GM12878 (cell line): ENCODE measurements at places on chromosomes 12 and 14.
A peak's percentile ranks its signal among the peaks of the same experiment; 100 is the strongest.

DNA sequence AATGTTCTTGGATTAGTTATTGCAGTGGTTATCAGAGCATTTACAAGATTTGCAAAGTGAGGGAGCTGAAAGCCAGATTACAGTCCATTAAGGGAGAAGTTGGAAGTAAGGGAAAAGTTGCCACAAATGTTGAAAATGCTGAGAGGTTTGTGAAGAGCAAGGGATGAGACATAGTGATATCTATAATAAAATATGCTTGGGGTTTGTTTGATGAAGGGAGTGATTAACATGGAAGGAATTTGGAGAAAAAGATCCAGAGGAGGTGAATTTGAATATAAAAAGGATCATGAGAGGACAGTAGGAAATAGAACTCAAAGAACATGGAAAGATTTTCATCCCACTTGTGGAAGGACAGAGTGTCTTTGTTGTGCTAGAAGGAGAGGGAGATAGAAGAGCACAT, 19.3 kb upstream of the CCER1 start:
- no peaks in the 10 kb centered on the region for H3K27me3 ChIP-seq
- H3K36me3 ChIP-seq: no peaks in the 10 kb centered on the region
- DNase-seq: no peak
- no peak overlapping the region for H3K27ac ChIP-seq
- H3K4me3 ChIP-seq: no peak overlapping the region

DNA sequence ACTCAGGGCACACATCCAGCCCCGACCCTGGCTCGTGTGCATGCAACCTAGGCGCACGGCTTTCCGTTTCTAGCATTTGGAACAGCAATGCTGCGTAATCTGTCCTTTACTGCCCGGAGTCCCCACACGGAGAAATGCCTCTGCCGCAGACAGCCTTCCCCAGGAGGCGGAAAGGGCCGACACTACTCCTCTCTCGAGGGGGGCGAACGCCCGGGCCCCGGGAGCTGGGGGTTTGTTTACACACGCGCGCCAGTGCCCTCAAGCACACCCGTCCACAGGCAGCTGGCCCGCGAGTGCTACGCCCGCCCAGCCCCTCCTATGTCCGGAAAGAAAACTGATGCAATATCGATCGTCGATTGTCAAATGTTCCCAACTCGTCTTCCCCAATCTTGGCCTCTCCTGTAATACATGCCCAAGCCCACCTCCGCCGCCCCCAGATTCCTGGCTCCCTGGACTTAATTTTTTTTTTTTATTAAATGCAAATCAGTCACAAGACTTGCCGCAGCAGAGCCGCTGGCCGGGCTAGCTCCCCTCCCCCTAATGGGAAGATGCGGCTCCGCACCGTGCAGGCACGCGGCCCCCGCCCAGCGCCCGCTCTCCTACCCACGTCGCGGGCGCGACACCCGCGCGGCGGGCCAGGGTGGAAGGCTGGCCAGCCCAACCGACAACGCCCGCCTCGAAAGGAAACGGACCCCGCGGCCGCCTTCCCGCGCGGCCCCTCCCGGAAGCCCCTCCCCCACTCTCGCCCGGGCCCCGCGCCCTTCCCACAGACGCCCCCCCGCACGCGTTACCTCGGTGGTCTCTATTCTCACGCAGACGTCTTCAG, 642 bp downstream of the SLC38A2 start:
- H3K27ac ChIP-seq: peak overlapping the region; percentile 85
- H3K36me3 ChIP-seq: peaks cover 25% of the 10 kb centered on the region
- DNase-seq: no peak
- H3K4me3 ChIP-seq: peak overlapping the region; percentile 75

- no peaks in the 10 kb centered on the region for H3K4me1 ChIP-seq
- H3K27me3 ChIP-seq: no peaks in the 10 kb centered on the region
- H3K4me3 ChIP-seq: no peak overlapping the region
- DNase-seq: no peak
- H3K27ac ChIP-seq: no peak overlapping the region
- H3K36me3 ChIP-seq: no peaks in the 10 kb centered on the region
Measured at GRCh38 chr12:90167518-90168208, 459.0 kb upstream of the ATP2B1 start.

GRCh38 chr14:81519200-81520011, 14.2 kb downstream of the SEL1L start:
- H3K4me3 ChIP-seq: no peak overlapping the region
- peak; percentile 31 for DNase-seq
- no peaks in the 10 kb centered on the region for H3K27me3 ChIP-seq
- H3K4me1 ChIP-seq: no peaks in the 10 kb centered on the region
- peaks cover 26% of the 10 kb centered on the region for H3K36me3 ChIP-seq

DNA sequence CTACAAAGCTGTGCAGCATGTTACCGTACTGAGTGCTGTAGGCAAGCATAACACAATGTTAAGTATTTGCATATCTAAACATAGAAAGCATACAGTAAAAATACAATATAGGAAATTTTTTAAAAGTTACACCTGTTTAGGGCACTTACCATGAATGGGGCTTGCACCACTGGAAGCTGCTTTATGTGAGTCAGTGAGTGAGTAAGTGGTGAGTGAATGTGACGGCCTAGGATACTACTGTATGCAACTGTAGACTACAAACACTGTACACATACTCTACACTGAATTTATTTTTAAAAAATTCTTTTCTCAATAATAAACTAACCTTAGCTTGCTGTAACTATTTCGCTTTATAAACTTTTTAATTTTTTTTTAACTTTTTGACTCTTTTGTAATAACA, 82.1 kb upstream of the FSCB start:
- H3K36me3 ChIP-seq: no peaks in the 10 kb centered on the region
- H3K4me1 ChIP-seq: no peaks in the 10 kb centered on the region
- DNase-seq: no peak
- no peak overlapping the region for H3K4me3 ChIP-seq
- no peaks in the 10 kb centered on the region for H3K27me3 ChIP-seq
- H3K27ac ChIP-seq: no peak overlapping the region

DNA sequence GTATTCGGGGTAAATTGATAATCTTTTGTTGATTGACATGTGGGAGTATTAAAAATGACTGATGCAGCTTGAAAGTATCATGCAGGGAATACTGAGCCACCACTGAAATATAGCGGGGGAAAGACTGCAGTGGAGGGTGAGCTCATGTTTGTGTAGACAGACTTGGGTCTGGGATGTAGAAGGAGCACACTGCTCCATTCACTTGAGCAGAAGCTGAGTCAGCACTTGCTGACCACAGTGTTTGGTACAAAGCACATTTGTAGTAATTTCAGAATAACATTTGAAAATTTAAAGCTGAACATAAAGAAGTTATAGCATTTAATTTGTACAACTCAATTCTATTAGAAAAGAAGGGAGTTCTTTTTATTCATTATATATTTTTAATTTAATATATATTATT, 304.3 kb upstream of the PRICKLE1 start:
- H3K27me3 ChIP-seq: no peaks in the 10 kb centered on the region
- no peak for DNase-seq
- no peaks in the 10 kb centered on the region for H3K4me1 ChIP-seq
- no peak overlapping the region for H3K27ac ChIP-seq

DNA sequence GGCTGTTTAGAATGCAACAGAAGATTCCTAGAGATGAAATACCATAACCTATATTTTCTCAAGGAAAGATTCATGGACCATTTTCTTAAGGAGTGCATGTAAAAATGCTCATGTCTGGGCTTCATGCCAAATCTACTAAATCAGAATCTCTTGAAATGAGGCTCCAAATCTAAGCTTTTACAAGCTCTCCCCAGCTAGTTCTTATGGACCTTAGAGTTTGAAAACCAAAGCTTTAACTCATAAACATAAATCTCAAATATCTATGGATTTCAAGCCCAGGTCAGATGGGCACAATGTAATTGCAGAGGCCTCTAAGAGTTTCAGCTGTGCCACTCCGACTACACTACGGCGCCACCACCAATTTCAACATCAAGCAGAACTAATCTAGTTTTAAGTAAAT, 117.3 kb upstream of the CAND1 start:
- H3K4me3 ChIP-seq: no peak overlapping the region
- no peaks in the 10 kb centered on the region for H3K36me3 ChIP-seq
- no peaks in the 10 kb centered on the region for H3K4me1 ChIP-seq
- H3K27ac ChIP-seq: no peak overlapping the region

DNA sequence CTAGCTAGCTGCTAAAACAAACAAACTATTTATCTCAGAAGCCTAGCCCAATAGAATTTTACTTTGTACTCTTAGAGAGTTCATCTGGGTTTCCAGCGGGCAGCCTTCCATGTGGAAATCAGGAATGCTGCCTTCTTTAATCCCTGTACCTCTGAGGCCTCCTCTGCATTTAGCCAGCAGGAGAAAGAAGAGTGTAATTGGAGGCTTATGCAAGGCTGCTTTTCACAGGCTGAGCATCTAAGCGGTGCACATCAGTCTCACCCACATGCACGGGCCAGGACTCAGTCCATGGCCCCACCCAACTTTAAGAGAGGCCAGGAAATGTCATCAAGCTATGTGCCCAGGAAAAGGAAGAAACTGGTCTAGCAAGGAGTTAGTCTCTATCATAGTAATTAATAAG, 14.0 kb upstream of the PTGDR start:
- H3K27ac ChIP-seq: no peak overlapping the region
- no peaks in the 10 kb centered on the region; the same call in 1 of the 2 replicates for H3K27me3 ChIP-seq
- H3K4me3 ChIP-seq: no peak overlapping the region
- no peaks in the 10 kb centered on the region for H3K4me1 ChIP-seq
- no peak for DNase-seq
- H3K36me3 ChIP-seq: no peaks in the 10 kb centered on the region

DNA sequence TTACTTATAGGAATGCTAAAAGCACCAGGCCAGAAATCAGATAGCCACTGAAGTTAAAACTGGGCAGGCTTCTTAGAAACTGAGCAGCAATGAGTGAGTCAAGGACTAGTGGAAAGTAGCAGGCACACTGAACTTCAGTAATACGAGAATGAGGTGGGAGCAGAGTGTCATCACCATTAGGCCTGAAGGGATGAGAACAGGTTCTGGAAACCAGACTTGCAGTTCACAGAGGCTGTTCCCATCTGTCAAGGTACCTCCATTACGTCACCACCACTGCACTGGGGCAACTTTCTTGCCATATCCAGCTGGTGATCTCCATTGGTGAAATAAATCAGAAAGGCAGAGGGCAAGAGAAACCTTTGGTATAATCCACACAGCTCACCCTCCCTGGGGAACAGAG, 15.6 kb downstream of the ZNF10 start:
- DNase-seq: no peak
- H3K36me3 ChIP-seq: no peaks in the 10 kb centered on the region
- H3K27me3 ChIP-seq: no peaks in the 10 kb centered on the region
- no peak overlapping the region for H3K4me3 ChIP-seq
- H3K4me1 ChIP-seq: no peaks in the 10 kb centered on the region
- H3K27ac ChIP-seq: no peak overlapping the region

- no peak overlapping the region for H3K4me3 ChIP-seq
- DNase-seq: no peak
- peaks cover 5% of the 10 kb centered on the region; the same call in 1 of the 2 replicates for H3K4me1 ChIP-seq
Measured at GRCh38 chr12:69502345-69503081, 32.3 kb downstream of the FRS2 start.

GRCh38 chr14:59601056-59601455, 24.4 kb upstream of the CCDC175 start:
- no peak overlapping the region for H3K4me3 ChIP-seq
- H3K4me1 ChIP-seq: no peaks in the 10 kb centered on the region
- no peaks in the 10 kb centered on the region; the same call in none of the 2 replicates for H3K27me3 ChIP-seq

- H3K27me3 ChIP-seq: no peaks in the 10 kb centered on the region
- H3K4me1 ChIP-seq: no peaks in the 10 kb centered on the region
- no peak overlapping the region for H3K4me3 ChIP-seq
- H3K27ac ChIP-seq: no peak overlapping the region
- DNase-seq: no peak
- no peaks in the 10 kb centered on the region for H3K36me3 ChIP-seq
Measured at GRCh38 chr12:25558586-25558985, 5.5 kb upstream of the LMNTD1 start.

DNA sequence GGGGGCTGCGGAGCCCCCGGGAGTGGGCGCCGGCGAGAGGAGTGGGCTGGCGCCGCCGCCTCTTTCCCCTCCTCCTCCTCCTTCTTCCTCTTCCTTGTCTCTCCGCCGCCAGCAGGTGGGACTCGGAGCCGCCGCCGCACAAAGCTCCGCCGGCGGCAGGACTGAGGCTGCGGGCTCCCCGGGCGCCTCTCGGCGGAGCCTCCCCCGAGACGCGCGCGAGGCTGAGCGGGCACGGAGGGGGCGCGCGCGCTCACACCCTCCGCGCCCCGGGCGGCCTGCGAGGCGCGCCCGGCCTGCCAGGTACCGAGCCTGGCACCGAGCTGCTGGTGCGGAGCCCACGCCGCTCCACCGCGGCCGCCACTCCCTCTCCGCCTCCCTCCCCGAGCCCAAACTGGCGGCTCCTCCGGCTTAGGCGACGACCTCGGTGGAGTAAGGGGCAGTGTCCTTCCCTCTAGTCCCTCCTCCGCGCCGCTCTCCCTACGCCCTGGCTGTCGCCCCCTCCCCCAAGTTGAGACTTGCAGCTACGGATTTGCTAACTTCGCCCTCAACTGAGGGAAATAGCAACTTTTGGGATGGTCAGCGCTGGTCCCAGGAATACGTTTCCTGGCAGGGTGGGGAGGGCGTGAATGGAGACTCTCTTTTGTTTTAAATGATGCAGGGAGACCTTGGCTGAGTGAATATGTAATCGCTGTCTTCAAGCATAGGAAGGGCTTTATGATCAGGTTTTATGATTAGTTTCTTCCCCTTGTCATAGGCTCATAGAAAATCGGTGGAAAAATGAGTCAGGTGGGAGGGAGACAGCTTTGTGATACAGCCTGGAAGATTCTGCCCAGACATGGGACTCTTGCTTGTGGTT, 199.5 kb upstream of the CAND1 start:
- no peaks in the 10 kb centered on the region for H3K36me3 ChIP-seq
- H3K27me3 ChIP-seq: peaks cover 14% of the 10 kb centered on the region
- peak overlapping the region; percentile 47; the same call in 1 of the 2 replicates for H3K4me3 ChIP-seq
- H3K4me1 ChIP-seq: no peaks in the 10 kb centered on the region
- H3K27ac ChIP-seq: no peak overlapping the region
- DNase-seq: no peak

DNA sequence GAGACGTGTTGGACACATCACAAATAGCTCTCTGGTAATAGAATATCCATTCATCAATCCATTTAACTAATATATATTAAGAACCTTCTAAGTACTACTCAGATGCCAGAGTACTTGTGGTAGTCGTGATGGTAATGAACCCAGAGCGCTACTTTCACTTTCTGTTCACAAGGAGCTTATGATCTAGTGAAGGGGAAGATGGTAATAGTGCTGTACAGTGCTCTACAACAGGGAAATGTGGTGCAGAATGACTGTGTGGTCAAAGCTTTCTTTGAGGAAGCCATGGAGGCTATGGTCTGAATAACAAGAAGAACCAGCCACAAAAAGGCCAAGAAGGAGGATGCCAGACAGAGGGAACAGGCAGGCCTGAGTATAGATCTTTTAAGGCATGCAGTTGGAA, 212.0 kb downstream of the PTPRO start:
- H3K4me1 ChIP-seq: no peaks in the 10 kb centered on the region; the same call in 1 of the 2 replicates
- H3K4me3 ChIP-seq: no peak overlapping the region
- no peaks in the 10 kb centered on the region for H3K36me3 ChIP-seq
- no peaks in the 10 kb centered on the region for H3K27me3 ChIP-seq

DNA sequence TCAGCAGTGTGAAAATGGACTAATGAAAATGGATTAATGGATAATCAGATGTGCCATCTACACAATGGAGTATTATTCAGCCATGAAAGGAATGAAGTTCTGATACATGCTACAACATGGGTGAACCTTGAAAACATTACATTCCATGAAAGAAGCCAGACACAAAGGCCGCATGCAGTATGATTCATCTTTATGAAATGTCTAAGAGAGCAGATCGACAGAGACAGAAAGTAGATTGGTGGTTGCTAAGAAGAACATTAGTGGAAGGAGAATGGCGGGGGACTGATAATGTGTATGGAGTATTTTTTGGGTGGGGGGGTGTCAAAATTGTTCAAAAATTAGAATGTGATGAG, 47.3 kb downstream of the PRKAB1 start:
- no peak overlapping the region for H3K4me3 ChIP-seq
- H3K27ac ChIP-seq: no peak overlapping the region
- no peak for DNase-seq
- H3K36me3 ChIP-seq: peaks cover 26% of the 10 kb centered on the region; the same call in 1 of the 2 replicates
